ENCODE measurements at places on chromosomes 7 and 10. TPM values are rescaled to one million over a fixed set of nuclear protein-coding genes. Genes with fewer than 3 reads are reported as not detected.

DNA sequence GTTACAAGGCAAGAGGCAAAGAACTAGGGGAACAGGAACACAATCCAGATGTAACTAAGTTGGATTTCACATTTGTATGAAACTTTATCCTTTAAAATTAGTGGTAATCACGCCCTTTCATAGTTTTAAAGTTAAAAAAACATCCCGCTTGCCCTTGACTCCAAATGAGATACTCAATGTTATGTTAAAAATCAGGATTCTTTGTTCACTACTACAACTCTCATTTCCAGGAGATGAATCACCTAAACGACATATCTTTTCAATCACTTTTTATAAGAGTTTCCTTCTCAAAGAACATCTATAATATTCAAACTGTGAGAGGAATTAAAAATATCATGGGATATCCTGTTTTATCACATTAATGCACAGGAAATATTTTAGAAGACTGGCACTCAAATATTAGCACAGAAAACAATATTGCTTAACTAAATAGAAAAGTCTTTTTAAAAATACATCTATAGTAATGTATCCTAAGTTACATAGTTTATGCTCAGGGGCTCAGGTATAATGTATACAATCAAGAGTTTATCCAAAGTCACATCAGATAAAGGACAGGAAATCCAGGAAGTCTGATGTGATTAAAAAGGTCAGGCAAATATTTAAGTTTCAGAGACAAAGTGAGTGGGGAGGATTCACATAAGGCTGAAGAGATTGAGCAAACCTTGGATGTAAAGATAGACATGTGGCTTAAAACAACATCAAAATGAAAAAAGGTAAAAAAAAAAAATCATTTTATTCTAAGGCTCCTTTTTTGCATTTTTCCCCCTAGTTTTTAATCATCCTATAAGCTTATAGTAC lies 41.9 kb downstream of the CADPS2 start:
- ATAC-seq, result no peak

- peak; percentile 91 for ATAC-seq
Measured at GRCh38 chr7:114085592-114086501, 167.0 kb upstream of the PPP1R3A start.

SFR1 gene
- total RNA-seq, result 4.8 TPM

- ATAC-seq, result peak; percentile 97
Measured at GRCh38 chr10:132571650-132572544, 34.3 kb downstream of the INPP5A start.

DNA sequence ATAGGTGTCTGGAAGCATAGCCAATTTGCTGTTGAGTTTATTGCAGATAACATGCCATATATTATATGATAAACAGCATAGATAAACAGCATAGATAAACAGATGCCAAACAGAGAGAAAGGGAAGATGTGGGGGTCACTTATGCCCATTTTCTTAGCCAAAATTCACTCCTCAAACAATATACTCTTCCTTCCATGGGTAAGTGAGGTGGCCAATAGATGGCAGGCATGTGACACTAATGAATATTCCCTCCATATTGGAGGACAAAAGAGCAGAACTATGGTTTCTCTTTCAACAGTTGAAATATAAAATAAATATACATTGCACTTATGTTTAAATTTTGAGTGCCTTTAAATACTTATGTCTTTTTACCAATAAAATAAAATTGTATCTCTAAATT lies 1212.8 kb downstream of the REEP3 start:
- ATAC-seq, result no peak

CRTAC1 gene
- total RNA-seq, result 1.5 TPM

- no peak for ATAC-seq
Measured at GRCh38 chr10:78572565-78572964, 496.2 kb upstream of the ZMIZ1 start.

GRCh38 chr7:41098846-41099245 lies 604.0 kb downstream of the INHBA start:
- ATAC-seq, result no peak

Data from esophagus mucosa (tissue), 1 donor.